ENCODE measurements at places on chromosomes 11 and 22.

- DNase-seq, result no peak
Measured at GRCh38 chr11:43697679-43698078, 17.1 kb downstream of the HSD17B12 start.

DNA sequence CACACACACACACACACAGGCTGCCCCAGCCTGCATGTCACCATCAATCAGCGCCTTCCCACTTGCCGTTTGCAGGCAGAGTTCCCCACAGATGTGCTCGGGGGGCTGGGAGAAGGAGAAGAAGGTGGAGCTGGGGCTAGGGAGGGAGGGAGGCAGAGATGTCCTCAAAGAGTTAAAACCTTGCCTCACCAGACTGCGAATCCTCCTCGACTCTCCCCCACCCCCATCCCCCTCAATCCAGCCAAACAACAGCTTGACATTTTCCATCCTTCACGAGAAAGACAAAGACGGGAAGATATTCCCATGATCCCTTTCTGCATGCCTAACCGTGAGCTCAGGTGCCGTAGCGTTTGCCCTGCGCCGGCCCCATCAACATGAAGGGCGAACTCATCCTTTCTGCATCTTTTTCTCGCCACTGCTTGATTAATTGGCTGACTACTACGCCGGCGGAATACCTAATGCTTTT is 365.5 kb downstream of the MIAT start:
- no peak for DNase-seq

- no peak for DNase-seq
Measured at GRCh38 chr11:19955660-19956059, 204.6 kb downstream of the DBX1 start.

DNA sequence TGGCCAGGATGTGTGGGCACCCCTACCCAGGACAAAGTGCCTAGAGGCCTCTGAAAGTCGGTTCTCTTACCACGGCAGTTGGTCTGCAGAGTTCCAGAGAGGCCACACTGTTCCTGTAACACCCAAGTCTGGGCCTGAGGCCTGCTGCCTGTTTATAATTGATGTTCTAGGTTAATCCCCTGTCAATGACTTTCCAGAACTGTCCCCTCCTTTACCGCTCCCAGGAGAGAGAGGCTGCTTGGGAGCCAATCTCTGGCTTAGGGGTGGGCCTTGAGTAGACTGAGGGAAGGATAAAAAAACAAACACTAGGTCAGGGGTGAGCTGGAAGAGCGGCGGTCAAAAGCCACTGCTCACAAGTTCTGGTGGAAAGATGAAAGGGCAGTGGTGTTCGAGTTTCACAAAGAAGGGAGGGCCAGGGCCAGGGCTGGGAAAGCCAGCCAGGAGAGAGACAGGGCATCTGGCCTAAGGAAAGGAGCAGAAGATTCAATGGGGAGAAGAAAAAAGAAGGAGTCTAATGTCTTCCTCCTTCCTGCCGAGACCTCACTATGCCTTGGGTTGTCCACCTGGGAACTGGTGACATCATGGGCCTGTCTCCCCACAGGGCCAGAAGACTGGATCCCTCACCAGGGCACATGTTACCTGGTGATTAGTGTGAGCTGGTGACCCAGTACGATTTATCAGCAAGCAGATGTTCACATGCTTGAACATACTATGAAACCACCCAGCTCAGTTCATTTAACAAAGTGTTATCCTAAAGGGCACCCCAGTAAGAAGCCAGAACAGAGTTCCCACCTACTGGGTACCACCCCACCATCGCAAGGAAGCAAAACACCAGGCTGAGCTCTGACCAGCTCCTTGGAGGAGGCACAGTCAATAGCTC is 50.2 kb downstream of the PC start:
- DNase-seq, result no peak

DNA sequence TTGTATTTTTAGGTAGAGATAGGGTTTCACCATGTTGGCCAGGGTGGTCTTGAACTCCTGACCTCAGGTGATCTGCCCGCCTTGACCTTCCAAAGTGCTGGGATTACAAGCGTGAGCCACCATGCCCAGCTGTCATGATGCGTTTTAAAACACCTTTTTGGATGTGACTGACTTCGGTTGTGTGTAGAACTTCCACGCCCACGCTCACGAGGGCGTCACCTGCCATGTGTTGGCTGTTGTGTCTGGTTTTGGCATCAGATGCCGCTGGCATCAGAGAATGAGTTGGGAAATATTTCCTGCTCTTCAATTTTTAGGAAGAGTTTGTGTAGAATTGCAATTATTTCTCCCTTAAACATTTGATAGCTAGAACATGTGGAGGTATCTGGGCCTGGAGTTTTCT is 109.1 kb downstream of the KCNQ1 start:
- DNase-seq, result no peak

DNA sequence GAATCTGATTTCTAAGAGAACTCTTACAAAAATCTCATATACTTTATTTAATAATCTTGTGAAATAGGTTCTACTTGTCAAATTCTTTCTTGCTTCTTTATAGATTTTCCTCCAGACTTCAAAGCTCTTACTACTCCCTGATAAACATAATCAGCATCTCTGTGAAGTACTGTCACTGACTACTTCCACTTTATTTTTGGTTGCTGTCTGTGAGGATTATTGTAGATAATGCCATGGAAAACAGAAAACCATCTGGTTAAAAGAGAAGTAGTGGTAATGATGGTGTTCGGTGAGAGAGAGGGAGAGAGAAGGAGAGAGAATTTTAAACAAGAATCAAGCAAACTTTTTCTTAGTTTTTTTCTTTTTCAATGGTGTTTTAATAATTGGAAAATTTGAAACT is 152.3 kb downstream of the TMEM135 start:
- no peak for DNase-seq
